G401 (cell line): ENCODE measurements at places on chromosomes 2 and 18. TPM values are rescaled to one million over a fixed set of nuclear protein-coding genes. Genes with fewer than 3 reads are reported as not detected.

DNA sequence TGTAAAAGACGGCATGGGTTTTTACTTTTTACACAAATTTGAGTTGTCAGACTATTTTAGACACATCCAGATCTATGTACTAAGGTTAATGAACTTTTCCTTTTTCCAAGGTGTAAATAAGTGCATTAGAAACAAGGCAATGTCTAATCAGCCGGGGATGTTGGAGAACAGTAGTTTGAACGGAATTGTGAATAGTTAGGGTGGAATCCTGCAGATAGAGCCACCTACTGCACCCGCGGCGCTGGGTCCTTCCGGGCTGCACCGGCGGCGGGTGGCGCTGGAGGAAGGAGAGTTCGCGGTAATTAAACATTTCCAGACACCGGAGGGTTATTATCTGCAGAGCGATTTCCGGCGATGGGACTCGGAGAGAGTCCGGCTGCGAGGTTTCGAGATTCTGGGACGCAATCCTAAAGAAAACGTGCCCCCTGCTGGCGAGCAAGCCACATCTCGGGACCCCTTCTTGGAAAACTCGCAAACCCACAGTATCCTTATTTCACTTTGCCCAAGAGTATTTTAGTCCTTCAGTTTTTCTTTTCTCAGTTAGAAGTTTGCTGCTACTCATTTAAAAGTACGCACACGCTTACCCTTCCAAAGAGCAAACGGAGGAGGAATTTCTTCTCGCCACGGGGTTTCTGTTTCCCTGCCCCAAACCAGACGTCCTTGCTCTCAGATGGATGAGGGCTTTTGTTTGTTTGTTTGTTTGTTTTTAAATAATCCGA lies 4.5 kb upstream of the OSR1 start:
- peak; percentile 46 for DNase-seq

DNA sequence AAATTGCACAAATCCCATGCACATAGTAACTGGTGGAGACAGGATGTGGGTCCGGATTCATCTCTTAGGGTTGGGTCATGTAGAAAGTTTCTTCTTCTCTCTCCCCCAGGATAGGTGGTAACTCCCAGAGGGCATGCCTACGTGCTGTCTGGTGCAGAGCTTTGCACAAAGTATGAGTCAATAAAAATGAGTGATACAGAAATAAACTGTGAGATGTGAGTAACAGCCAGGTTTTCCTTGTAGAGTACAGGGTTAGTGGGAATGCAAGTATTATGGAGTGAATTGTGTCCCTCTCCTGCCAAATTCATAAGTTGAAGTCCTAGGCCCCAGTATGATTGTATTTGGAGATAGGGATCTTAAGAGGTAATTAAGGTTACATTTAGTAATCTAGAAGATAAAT lies 289.4 kb downstream of the ALK start:
- DNase-seq = no peak

Gene IL1R2
- total RNA-seq = not detected in 2 replicates

- no peak for DNase-seq
Observed at GRCh38 chr2:10471046-10471571, 23.0 kb upstream of the ODC1 start.

Gene CD207
- 0.10 and 0.37 TPM in 2 replicates for total RNA-seq

GRCh38 chr18:3993941-3994687 lies 461.0 kb downstream of the DLGAP1 start:
- DNase-seq = peak; percentile 43

Gene DAPL1
- total RNA-seq = not detected in 2 replicates

Gene C1QL2
- not detected in 2 replicates for total RNA-seq

DNA sequence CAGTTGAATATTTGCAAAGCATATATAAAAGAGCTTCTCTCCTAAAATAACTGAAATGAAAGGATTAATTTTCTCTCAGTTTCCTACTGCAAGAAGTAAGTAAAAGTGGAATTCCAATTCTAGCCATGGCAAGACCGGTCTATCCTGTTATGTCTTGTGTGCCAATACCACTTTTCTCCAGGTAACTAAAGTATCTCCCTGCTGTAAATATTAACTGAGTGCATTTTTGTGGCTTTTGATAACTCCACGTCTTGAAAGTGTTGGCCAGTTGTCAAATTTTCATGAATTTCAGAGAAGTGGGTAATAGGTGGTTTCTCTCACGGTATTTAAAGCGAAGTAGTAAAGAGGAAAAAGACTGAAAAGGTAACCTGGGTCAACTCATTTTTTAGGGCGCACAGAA lies 225.9 kb downstream of the NEDD4L start:
- no peak for DNase-seq
